H4 (cell line): ENCODE measurements at places on chromosomes 5 and 9.

DNA sequence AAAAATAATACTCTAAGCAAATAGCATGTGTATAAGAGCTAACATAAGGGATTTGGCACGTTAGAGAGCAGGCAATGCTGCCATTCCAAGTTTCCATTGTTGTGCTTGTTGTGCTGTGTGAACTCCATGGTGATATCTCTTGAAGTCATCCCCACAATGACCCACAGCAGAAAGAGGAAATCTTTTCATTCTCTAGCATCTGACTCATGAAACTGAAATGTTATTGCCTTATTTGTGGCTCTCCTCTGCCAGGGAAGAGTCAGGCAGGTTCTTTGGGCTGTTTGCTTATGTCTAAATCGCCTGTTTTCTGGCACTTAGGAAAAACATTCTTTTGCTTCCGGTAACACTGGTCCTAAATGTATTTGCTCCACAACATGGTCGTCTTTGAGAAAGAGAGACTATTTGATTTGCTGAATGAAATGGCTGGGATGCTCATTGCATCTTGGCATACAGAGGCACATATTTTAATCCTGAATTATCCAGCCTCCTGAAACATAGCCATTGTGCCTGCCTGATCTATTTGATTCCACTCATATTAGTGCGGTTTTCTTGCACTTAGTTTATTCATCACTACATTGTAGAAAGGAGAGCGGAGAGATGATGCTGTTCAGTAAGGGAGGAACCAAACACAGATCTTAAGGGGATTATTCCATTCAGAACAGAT is 188.8 kb downstream of the CSNK1G3 start:
- peak; percentile 79 for DNase-seq

DNA sequence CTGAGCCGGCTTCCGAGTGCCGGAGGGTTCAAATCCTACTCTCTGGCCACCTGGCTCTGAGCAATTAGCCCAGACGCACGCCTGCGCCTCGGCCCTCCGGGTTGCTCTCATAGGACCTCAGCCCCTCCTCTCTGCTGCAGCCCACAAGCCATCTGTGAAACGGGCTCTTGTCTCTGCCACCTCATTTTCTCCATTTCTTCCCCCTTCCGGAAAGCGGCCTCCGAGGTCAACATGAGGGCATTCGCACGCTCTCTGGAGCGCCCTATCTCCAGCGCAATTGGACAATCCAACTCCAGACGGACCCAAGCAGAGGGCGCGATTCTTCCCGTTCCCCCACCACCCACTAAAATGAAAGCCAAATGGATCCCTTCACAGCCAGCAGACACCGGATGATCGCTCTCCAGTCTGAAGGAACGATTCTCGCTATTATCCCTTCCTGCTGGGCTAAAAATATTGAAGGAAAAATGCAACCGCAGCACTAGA is 41.5 kb downstream of the VAV2 start:
- no peak for DNase-seq

DNA sequence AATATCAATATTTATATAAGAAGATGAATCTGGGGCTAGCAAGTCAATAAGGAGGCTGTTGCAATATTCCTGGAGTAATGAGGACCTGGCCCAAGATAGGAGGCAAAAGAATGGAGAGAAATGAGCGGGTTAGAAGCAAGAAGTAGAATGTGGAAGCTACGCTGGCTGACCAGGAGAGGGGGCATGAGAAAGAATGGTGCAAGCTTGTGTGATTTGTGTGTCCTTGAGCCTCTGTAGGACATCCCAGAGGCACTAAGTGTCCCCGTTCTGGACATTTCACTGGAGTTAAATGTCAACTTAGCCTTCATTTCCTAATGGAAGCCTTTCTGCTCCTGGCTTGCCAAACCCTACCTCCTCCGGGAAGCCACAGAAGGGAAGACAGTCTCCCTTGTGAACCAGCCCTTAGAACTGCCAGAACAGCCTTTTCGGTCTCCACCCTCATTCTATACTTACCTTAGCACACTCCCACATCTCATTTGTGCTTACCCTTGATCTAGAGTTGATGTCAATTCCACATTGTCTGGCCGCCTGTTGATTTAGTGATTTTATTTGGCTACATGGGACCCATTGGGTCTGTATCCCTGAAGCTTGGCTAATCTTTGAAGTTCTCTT is 6.7 kb upstream of the PDE6A start:
- DNase-seq: no peak

- DNase-seq: no peak
These were observed 35.1 kb upstream of the ADRB2 start for GRCh38 chr5:148791334-148791667.

- no peak for DNase-seq
These were observed 17.1 kb downstream of the C6 start for GRCh38 chr5:41196197-41196596.

DNA sequence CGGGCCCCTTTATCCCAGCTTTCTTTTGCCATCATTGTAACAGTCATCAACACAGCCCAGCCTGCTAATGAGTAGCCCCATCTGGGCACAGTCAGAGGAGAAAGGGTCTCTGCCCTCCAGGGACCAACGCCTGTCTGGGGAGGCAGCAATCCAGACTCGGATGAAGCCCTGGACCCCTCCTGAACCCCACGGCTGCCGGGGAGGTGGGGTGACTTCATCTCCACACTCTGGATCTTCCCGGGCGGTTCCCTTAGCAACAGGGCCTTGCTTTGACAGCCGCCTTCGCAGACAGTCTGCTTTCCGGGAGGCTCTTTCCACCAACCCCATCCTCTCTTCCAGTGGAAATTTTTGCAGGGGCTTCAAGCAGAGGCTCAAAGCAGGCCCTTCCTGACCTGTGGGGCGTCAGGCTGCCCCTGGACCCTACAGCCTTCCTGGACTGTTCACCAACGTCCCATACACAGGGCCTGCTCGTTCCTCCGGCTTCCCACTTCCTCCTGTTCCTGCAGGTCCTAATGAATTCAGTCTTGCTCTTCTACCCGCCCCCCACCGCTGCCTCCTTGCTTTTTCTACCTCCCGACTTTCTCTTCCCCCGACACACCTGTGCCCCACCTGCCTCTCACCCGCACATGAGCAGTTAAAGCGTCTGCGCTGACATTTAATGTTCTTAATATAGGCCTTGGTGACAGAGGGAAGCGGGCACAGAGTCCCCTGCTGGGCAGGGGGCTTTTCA is 161.7 kb upstream of the MVB12B start:
- no peak for DNase-seq

DNA sequence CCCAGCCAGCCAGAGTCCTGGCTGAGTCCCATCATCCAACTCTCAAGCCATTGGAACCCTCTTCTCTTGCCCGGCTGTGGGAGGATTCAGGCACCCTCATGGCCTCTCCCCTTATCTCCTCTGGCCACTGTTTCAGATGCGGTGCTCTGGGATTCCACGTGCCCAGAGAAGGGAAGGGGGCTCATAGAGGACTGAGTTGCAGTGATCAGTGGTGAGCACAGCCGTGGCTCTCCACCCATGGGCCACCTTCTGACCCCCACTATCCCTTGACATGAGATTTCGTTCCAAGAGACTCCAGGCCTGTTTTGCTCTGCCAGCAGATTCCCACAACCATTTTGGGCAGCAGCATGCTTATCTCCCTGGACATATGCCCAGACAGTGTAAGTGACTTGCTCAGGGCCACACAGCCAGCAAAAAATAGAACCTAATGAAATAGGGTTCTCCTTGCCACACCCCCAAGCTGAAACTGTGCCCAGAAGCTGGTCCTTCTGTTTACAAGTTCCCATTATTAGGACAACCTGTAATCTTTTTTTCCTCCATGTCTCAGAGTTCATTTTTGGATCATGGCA is 2.7 kb downstream of the GPX3 start:
- DNase-seq: peak; percentile 55

GRCh38 chr5:126235628-126236027 is 187.6 kb upstream of the GRAMD2B start:
- no peak for DNase-seq

- no peak for DNase-seq
These were observed 8.6 kb downstream of the GCNT4 start for GRCh38 chr5:75043633-75044264.

DNA sequence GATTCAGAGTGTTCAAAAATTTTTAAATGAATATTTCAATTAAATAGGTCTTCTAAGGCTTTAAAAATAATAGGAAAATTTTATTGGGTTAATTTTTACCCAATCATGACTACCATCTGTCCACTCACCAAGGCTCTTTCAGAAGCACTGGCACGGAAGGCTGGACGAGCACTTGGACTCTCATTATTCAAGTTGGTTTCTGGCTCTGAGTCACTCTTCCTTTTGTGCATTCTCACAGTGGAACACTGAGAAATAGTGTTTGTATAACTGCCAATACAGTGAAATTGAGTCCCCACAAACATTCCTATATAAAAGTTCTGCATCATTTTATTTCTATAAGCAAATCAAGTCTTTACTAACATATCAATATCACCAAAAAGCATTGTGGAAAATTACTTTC is 1149.0 kb downstream of the EFNA5 start:
- DNase-seq: peak; percentile 84

DNA sequence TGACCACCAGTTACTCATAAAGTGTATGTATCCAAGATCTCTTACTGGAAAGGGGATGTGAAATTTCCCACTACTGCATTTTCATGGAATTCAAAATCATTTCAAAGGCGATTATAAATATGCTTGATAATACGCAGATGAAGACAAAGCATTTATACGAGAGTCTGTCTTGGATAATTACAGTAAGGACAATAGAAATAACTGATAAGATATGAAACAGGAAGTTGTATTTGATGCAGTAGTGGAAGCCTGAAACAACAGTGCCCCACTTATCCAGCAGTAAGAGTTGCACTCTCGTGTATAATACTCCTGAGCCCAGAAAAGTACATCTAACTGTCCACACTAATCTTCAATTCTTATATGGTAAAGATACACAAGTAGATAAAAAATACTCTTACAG is 188.7 kb upstream of the POU5F2 start:
- no peak for DNase-seq

GRCh38 chr5:14443671-14444093 is 137.9 kb upstream of the OTULINL start:
- no peak for DNase-seq

- DNase-seq: peak; percentile 77
These were observed 7.6 kb upstream of the BARX1 start for GRCh38 chr9:93962561-93963440.

DNA sequence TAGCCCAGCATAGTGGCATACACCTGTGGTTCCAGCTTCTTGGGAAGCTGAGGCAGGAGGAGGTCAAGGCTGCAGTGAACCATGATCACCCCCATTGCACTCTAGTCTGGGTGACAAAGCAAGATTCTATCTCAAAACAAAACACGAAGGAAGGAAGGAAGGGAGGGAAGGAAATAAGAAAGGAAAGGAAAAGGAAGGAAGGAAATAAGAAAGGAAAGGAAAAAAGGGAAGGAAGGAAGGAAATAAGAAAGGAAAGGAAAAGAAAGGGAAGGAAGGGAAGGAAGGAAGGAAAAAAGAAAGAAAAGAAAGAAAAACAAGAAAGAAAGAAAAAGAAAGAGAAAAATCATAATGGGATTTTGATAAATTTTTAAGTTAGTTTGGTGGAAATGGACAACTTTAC is 3.1 kb upstream of the STX17 start:
- no peak for DNase-seq

GRCh38 chr9:103902263-103902662 is 191.8 kb upstream of the SMC2 start:
- no peak for DNase-seq

GRCh38 chr5:123087173-123088030 is 1.6 kb upstream of the PRDM6 start:
- no peak for DNase-seq

DNA sequence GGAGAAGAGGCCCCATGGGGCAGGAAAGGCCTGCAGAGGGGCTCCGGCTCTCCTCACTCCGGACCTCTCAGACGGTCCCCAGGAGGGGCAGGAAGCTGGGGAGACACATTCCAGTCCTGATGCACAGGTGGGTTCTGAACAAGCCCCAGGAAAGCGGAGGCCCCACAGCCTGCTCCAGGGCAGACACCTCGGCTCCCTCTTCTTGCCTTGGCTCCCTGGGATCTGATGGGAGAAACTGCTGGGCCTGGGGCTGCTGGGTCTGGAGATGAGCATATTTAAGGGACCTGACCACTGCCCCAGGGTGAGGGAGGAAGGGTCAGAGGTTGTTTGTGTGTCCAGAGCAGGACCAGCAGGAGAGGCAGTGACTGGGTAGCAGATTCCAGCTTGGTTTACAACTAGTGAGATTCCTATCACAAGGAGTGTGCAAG is 1.2 kb downstream of the CORO2A start:
- DNase-seq: no peak

DNA sequence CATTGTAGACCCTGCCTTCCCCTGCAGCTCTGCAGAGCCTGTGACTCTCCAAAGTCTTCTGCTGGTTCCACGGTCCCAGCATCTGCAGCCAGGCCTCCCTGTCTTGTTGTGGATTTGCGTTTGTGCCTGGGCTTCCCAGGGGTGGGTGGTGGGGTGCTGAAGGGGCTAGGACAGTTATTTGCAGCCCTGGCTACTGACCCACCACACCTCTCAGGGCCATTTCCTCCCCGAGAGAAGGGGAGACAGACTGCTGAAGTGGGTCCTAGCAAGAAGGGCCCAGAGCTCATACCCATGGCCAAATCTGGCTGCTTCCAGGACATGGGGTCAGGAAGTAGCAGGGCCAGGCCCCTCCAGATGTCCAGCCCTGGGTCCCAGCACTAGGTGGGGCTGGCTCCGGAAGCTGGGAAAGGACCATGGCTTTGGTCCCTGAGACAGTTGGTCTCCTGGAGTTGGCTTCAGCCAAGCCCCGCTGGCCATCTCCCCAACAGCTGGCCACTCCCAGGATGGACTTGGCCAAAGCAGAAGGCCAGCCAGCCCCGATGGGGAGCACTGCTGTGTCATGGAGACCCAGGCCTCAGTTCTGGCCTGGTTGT is 26.3 kb downstream of the GSN start:
- no peak for DNase-seq

- DNase-seq: no peak
These were observed 138.4 kb upstream of the IER5L start for GRCh38 chr9:129316281-129317030.
